ENCODE measurements at places on chromosomes 12 and 14.

DNA sequence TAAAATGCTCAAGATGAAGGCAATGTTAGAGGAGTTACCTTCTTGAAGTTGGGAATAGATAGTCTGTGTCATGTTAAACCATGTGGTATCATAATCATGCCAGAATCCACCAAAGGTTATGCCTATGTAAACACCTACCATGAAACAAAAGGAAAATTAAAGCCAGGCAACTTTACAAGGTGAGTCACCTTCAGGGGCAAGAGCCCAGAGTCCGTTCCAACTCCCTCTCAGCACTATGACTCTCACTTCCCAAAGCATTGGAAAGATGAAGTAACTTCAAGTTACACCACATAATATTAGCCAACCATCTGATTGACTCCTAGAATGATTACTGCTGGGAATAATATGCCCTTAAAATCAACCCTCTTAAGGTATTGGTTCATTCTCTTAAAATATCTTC, 38.5 kb downstream of the CATSPERB start:
- no peak for DNase-seq

- no peak for DNase-seq
Measured at GRCh38 chr12:19301223-19301622, 138.1 kb upstream of the AEBP2 start.

GRCh38 chr14:64764641-64765520, 60.7 kb downstream of the PLEKHG3 start:
- peak; percentile 88 for DNase-seq

DNA sequence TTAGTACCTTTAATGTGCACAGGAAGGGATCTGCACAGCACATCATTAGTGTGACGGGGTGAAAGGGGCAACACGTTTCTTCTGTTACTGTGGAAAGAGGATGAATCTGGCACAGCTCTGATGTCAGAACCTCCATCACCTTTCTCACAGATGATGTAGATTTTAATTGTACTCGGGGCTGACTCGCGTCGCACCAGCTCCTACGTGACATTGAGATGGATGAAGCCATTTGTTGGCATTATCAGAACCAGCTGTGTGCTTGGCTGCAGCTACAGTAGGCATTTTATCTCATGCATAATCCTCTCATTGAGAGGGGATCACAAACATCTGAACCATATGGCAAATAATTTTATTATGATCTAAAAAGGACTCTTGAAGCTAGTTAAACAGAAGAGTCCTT, 173.6 kb downstream of the PDZRN4 start:
- DNase-seq: no peak

DNA sequence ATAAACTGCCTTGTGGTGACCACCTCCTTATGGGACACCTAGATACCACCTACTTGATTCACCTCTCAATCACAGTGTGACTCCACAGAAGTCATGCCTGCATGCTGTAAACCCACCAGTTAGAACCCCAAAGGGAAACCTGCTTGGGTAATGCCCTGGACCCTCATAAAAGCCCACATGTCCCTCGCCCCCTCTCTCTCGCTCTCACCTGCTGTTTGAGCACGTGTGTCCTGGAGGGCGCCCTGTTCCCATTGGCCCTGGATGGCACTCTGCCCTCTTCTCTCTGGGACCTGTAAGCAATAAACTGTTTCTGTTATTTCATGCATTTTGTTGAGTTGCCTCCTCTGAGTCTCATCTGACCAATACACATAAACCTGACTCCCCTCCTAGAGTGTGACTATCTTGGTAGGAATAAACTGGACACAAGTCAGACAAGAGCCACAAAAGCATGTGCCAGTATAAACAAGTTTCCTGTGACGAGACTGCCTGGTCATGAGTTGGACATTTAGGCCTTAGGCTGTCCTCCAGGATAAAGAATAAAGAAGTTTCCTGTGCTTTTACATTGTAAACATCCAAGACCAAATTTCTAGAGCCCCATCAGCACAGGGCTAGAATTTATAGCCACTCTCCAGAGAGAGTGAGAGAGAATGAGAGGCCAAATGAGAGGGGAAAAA, 8.6 kb downstream of the IFI27L2 start:
- DNase-seq: no peak
